ENCODE measurements at places on chromosomes 6 and 20.

GRCh38 chr6:5499644-5500306, 238.5 kb downstream of the FARS2 start:
- DNase-seq = no peak

DNA sequence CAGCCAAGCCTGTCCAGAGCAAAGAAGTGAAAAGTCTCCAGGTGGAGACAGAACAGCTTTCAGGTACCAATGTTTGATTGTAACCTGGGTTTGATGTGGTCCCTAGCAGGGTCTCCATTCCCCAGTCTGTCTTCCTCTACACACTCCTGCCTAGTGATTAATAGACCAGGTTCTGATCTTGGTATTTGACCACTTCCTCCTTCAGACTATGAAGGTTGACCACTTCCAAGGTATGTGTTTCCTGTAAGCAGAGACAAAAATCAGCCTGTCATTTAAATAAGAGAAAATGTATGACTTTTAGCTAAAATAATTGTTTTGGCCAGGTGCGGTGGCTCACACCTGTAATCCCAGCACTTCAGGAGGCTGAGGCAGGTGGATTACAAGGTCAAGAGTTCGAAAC, 41.8 kb upstream of the TOP1 start:
- no peak for DNase-seq

- DNase-seq = no peak
Observed at GRCh38 chr6:47438481-47439347, 38.9 kb upstream of the CD2AP start.

- no peak for DNase-seq
Observed at GRCh38 chr6:128676456-128676855, 156.1 kb upstream of the PTPRK start.

- no peak for DNase-seq
Observed at GRCh38 chr6:113115196-113115595, 741.9 kb upstream of the MARCKS start.

- DNase-seq = no peak
Observed at GRCh38 chr20:32871627-32872160, 13.0 kb downstream of the EFCAB8 start.

DNA sequence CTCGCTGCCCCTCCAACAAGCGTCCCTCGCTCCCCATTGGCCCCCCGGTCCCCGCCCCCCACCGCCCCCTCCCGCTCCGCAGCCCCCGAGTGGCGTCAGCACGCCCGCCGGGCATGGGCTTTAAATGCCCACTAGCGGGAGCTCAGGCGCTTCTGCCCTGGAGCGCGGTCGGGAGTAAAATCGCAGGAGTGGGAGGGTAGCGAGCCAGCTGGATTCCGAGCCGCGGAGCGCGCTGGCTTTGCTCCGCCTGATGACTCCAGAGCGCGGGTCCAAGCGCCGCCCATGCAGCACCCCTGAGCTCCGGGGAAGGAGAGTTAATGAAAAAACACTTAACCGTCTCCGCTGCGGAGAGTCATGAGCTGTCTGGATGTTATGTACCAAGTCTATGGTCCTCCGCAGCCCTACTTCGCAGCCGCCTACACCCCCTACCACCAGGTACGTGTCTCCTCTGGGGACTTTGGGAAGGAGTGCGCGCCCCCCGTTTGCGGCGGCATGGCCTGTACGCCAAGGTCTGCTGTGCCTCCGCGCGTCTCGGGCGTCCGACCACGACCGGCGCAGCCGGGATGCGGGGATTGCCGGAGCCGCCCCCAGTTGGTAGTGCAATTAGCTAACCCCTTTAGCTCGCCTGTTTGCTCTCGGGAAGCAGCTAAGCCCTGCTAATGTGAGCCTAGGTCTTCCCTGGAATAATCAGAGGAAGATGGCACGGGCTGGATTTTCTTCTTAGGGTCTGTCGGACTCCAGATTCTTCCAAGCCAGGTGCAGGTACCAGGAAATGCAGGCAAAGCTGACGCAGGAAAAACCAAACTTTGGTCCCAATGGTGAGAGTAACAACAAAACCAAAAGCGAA, at the start of gene VGLL2:
Gene VGLL2 (plus strand): TSS at position 149 of the 847 bp plus-strand sequence. CDS start 206 bp downstream, at position 355.
- DNase-seq = no peak

- DNase-seq = no peak
Observed at GRCh38 chr6:65157025-65157424, 550.0 kb downstream of the EYS start.

Data from stimulated activated CD8-positive, alpha-beta memory T cell treated with anti-CD3 and anti-CD28 coated beads, Interleukin-4, amount 100 ng/mL, for 4 hours (primary cell).